Central memory CD4-positive, alpha-beta T cell (primary cell): ENCODE measurements at places on chromosomes 3 and 15.

DNA sequence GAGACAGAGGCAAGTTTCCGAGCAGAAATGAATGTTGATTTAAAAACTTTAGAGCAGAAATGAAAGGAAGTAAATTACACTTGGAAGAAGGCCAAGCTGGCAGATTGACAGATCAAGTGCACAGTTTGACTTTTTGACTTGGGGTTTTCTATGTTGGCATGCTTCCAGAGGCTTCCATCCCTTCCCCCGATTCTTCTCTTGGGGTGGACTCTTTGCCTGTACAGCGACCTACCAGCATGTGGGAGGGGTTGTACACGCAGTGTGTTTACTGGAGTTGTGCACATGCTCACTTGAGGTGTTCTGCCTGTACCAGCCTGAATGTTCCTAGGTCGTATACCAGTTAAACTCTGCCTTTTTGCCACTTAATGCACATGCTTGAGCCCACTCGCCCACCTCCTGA is 701.5 kb upstream of the GBE1 start:
- no peak for DNase-seq

DNA sequence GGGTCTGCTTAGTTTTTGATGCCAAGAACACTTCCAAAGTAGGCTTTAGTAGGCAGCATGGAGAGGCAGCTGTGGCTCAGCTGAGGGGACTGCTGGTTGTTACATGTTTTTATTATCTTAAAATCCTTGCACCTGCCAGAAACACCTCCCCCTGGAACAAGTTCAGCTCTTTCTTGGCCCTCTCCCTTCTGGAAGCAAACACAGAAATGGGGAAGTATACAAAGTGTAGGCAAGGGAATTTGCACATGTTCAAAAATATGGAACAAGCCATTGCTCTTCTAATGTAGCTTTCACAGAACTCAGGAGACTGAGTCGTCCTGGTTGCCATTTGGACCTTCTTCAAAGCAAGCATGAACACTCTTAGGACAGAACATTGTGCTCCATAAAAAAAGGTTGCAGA is 169.1 kb upstream of the SEMA6D start:
- DNase-seq: no peak

DNA sequence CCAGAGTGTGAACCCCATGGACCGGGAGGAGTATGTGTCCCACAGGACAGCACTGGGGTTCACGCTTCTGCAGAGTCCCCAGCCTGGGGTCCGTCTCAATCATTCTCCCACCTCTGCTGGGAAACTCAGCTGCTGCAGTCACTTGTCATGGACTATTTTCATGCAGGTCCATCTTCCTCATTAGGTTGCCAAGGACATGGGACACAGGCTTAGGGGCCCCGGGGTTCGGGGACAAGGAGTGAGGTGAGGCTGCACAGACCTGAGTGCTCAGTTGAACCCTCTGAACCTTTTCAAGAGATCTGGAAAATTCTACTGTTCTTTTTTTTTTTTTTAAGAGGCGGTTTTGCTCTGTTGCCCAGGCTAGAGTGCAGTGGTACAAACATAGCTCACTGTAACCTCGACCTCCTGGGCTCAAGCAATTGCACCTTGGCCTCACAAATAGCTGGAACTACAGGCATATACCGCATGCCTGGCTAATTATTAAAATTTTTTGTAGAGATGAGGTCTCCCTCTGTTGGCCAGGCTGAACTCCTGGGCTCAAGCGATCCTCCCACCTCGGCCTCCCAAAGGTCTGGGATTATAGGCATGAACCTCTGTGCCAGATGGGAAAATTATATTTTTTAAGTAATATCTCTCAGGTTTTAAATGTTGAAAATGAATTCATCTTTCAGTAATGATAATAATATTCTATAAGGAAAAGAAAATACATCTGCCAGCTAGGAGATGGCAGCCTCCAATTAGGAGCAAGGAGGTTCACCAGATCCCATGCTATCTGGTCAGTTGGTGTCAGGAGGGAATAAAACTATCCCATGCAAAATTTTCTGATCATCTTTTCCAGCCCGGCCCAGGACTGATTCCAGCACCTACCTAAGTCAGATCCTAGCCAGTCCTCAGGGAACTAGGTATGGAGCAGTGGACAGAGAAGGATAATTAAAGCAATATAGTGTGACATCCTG is 45.2 kb downstream of the RPN1 start:
- no peak for DNase-seq

DNA sequence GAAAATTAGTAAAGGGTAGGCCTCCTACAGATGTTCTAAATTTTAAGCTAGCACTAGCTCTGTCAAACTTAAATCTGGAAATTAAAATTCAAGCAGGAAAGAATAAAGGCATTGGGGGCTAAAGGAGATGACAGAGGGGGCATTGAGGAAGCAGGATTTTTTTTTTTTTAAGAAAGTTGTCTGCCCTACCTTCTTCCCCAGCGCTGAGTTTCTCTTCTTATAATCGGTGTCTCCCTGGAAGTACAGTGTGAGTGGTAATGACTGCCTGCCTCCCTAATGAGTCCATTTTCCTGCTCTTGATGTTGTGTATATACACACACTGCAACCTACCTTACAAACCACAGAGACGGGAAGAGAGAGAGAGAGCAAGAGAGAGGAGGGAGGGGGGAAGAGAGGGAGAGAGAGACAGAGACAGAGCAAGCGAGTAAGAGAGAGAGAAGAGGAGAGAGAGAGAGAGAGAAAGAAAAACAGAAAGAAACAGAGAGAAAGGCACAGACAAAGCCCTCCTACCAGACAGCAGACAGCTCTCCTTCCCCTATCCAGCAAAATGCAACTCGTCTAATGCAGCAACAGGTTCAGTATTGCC is 47.0 kb downstream of the ZBTB20 start:
- peak; percentile 66 for DNase-seq

- no peak for DNase-seq
These were observed 4.4 kb downstream of the LAMP3 start for GRCh38 chr3:183158113-183158512.

DNA sequence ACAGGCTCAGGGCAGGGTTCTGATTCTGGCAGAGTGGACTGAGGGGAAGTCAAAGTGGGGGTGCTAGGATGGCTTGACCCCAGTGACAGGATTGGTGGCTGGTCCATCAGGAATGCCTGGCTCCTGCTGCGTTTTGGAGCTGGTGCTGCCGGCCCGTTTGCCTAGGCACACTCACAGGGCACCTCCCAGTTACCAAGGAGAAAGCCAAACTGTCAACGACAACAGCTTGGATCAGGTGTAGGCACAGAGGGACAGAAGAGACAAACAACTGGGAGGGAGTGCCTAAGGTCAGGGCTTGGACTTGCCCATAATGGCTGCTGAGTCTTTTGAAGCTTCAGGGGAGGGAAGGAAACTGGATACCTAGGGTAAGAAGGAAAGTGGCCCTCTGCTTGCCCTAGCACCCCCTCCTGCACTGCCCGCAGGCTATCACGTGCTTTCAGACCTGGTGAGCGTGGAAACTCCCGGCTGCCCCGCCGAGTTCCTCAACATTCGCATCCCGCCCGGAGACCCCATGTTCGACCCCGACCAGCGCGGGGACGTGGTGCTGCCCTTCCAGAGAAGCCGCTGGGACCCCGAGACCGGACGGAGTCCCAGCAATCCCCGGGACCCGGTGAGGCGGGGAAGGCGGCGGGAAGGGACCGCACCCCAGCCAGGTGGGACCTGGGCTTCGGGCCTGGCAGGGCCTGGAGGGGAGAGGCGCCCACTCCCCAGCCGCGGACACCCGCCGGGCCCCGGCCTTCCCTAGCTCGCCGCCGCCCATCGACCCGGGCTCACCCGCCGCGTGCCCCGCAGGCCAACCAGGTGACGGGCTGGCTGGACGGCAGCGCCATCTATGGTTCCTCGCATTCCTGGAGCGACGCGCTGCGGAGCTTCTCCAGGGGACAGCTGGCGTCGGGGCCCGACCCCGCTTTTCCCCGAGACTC is 5.1 kb downstream of the DUOX1 start:
- no peak for DNase-seq

DNA sequence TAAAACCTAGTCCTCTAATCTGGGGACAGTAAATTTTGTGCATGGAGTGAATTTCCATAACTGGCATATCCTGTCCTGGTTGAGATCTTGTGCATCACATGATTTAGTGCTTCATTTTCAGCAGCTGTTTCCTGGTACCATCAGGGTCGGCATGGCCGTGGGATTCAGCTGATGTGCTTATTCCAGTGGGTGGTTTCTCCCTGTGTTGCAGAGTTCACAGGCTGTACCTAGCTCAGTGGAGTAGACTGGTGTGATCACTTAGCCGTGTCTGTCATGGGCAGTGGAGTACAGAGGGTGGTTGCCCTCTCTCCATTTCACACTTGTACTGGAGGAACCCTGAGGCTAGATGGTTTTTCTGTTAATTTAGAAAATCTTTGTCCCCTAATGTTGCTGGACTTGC is 228.5 kb downstream of the PTPRG start:
- no peak for DNase-seq

GRCh38 chr3:43079536-43080332 is 26.1 kb downstream of the POMGNT2 start:
- no peak for DNase-seq

DNA sequence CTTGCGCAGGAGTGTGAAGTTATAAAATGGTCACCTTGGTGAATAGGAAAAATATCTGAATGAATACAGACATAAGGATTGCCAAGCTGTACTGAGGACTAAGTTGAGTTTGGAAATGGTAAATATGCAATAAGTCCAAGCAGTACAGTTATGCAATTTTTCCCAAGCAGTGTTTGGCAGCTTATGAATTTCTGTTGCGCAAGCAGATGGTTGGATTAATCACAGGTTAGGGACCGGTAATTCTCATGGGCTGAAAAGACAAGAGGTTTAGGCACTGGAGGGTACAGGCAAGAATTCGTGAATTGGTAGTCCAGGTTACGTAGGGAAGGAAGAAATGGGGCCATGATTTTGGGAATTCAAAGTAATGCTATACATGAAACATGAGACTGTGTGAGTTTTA is 210.3 kb downstream of the RAP2B start:
- DNase-seq: no peak

GRCh38 chr15:98943051-98943508 is 64.5 kb downstream of the PGPEP1L start:
- no peak for DNase-seq

DNA sequence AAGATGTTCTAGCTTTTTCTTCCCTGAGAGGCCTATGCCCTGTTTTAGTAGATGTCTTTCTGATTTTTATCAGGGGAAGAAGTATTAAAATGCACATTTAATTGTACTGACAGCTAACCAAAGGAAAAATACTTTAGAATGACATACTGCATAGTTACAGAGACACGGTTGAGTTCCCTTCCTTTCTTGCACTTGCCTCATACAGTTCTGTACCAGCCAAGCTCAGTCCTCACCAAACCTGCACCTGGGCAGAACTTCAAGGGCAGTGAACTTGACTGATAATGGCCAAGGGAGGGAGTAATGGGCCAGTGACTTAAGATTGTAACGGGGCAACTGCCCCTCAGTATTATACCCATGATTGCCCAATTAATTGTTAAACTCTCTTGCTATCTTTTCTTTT is 34.1 kb upstream of the RASGRP1 start:
- DNase-seq: no peak

- no peak for DNase-seq
These were observed 281.9 kb upstream of the ICE2 start for GRCh38 chr15:60760646-60761504.

DNA sequence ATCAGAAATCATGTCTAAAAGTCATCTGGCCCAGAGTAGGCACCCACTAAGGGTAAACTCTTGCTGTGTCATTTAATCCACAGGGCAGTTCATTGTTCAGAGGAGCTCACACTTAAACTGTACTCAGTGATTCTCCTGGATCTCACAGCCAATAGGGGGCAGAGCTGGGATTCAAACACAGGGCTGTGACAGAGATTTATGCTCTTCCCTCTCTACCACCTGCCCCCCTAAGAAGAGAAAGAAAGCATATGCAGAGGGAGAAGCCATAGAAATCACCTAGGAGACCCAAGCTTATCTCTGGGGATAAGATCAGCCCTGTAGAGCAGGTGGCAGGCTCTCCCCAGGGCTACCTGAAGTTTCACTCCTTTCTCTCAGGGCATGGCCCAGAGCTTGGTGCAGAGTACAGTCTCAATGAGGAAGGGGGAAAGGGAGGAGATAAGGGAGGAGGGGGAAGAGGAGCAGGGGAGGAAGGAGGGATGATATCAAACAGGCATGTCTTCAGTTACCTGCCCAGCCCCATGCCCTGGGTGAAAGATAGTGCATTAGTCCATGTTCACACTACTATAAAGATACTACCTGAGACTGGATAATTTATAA is 51.8 kb upstream of the ADPGK start:
- no peak for DNase-seq

- DNase-seq: no peak
These were observed 5.0 kb upstream of the PRRT3 start for GRCh38 chr3:9957214-9957613.

GRCh38 chr15:85179700-85180099 is 198.0 kb downstream of the PDE8A start:
- no peak for DNase-seq

GRCh38 chr3:63654211-63654610 is 1.7 kb downstream of the SNTN start:
- no peak for DNase-seq

DNA sequence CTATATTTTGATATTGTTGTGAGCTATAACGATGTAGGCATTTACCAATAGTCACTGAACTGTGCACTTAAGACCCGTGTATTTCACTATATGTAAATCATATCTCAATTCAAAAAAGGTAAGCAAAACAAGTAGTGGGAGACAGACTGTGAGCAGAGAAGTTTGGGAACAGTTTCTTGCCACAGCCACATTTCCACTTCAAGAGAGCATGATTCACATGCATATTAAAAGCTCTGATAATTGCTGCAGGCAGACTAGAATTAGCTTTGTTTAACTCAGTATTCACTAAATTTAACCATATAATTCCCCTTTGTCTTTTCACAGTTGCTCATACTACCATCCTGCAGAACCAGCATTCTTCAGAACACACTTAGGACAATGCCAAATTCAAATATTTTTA is 168.4 kb upstream of the ZNF385D start:
- DNase-seq: no peak

DNA sequence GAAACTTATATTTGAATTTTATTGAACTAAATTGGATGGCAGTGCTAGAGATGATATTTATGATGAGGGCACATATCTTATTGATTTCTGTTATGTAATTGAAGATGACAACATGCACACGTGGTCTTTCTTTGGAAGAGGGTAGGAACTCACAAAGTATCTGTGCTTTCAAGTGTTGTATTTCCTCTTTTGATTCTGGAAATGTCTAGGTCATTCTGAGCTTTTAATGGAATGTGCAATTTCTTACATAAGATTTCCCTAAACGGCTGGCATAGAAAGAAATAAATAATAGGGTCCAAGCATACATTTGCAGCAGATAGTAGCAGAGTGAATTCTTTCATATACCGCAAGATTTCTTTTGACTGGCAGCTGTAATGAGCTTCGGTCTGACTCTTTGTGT is 10.1 kb upstream of the GPR171 start:
- no peak for DNase-seq

GRCh38 chr15:50055332-50055731 is 63.7 kb downstream of the ATP8B4 start:
- no peak for DNase-seq

DNA sequence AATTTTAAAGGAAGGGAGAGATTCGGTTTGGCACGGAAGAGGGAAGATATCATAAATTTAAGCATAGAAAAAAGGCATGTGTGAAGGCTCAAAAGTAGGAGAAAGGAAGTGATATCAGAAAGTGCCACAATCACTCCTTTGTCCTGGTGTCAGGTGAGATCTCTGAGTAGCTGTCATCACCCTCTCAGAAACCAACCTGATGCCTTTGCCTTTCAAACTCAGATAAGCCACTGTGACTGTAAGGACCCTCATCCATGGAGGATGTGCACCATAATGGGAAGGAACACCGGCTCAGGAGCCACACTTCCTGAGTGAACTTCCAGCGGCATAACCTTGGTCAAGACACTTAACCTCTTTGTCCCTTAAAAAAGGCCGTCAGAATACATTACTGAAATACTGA is 318.7 kb upstream of the SEMA6D start:
- no peak for DNase-seq
